ENCODE measurements at places on chromosomes 16 and 17.

DNA sequence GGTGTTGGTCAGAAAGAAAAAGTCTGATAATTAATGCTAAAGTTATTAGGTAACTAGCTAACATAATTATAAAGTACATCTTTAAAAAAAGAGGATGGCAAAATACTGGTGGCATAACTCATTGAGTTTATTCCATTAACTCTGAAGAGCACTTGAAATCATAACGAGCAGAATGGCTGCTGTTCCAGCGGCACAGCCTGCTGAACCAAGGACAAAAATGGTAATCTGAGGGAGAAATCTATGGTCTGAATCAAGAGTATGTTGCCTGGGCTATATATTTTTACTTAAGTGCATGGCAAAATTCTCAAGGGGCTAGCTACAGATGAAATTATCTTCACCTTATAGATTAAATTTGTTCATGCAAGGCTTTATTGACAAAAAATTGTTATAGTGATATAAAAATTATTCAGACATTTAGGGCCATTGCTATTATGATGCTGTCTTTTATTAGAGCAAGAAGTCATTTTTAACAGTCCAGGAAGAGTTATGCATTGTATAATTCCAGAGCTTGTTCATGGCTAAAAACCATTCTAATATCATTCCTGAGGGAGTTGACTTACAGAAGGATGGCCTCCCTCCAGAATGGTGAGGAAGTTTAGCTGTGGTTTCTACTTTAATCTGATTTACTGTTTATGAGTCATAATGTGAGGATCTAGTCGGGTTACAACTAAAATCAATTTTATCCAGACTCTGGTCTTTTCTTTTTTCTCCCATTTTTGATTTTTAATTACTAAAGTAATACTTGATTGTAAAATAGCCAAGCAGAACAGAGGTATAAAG lies 41.4 kb upstream of the ANKFN1 start:
- no peak for DNase-seq

GRCh38 chr17:21194703-21195102 lies 19.3 kb downstream of the TMEM11 start:
- peak; percentile 62 for DNase-seq

- no peak for DNase-seq
These were observed 49.5 kb downstream of the BMERB1 start for GRCh38 chr16:15483857-15484256.

- no peak for DNase-seq
These were observed 363.1 kb upstream of the RBFOX1 start for GRCh38 chr16:6969594-6969993.

- DNase-seq: no peak
These were observed 22.2 kb upstream of the KCNG4 start for GRCh38 chr16:84262031-84262430.

- peak; percentile 87 for DNase-seq
These were observed 7.4 kb downstream of the CDK5RAP3 start for GRCh38 chr17:47978324-47978723.

DNA sequence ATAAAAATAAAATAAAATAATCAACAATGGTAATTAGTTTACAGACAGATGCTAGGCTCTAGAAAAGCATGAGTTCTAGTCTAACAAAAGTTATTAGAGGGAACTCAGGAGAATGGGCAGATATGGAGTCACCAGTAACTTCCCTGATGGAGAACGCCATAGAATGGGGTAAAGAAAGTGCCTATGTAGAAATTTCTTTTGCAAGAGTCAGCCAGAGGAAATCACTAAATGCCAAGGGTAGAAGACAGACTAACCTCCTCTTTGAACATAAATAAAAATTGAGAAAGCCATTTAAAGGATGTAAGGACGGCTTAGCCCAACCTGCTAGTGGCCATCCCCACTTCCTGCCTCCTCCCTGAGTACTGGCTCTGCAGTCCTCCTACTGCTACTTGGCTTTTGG lies 141.6 kb downstream of the VPS53 start:
- no peak for DNase-seq

GRCh38 chr17:59165933-59166342 lies 10.4 kb downstream of the PRR11 start:
- DNase-seq: peak; percentile 70

- DNase-seq: peak; percentile 3
These were observed 429.0 kb downstream of the HS3ST4 start for GRCh38 chr16:26120729-26121128.

DNA sequence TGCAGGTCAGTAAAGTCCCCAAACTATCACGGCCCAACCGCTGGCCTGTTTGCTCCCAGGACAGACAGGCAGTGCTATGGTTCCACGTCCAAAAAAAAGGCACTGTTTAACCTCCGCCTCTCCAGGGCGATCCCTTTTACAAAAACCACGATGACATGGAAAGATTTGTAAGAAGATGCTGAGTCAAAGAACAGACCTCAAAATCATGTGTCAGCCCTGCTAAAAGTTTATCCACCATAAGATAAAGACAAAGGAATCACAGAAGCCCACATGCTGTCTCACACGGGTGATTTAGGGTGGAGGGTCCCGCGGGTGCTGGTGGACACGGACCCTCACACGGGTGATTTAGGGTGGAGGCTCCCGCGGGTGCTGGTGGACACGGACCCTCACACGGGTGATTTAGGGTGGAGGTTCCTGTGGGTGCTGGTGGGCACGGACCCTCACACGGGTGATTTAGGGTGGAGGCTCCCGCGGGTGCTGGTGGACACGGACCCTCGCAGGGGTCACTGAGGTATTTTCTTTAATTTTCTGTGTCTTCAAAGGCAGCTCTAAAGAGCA lies 117.2 kb upstream of the METRNL start:
- no peak for DNase-seq

- peak; percentile 34 for DNase-seq
These were observed 37.0 kb downstream of the STXBP4 start for GRCh38 chr17:55005520-55005919.

- no peak for DNase-seq
These were observed 6.9 kb downstream of the IFT20 start for GRCh38 chr17:28328325-28328724.

DNA sequence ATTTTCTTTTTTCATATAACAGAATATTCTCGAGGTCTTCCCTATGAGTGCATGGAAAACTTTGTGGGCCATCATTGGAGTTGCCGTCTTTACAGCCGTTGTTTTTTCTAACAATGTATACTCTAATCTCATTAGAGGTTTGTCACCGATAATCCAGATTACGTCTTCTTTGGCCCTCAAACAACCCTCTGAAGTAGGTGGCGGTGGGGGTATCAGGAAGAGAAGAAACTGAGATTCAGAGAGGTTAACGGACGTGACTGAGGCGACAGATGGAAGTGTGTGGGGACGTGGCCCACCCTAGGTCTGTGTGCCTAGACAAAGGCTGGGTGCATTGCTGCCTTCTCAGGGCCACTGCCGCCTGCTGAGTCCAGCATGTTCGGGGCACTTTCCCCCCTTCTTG lies 63.7 kb downstream of the RPTOR start:
- no peak for DNase-seq

DNA sequence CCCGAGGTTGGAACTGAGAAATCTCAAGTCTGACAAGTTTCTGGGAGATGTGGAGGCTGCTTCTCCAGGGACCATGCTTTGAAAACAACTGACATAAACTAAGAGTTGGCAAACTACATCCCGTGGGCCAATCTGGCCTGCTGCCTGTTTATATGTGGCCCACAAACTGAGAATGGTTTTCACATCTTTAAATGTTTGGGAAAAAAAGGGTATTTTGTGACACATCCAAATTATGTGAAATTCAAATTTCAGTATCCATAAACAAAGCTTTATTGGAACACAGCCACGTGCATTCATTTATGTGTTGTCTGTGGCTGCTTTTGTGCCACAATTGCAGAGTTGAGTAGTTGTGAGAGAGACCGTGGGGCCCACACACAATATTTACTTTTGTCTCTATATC lies 163.8 kb upstream of the PIRT start:
- DNase-seq: no peak

DNA sequence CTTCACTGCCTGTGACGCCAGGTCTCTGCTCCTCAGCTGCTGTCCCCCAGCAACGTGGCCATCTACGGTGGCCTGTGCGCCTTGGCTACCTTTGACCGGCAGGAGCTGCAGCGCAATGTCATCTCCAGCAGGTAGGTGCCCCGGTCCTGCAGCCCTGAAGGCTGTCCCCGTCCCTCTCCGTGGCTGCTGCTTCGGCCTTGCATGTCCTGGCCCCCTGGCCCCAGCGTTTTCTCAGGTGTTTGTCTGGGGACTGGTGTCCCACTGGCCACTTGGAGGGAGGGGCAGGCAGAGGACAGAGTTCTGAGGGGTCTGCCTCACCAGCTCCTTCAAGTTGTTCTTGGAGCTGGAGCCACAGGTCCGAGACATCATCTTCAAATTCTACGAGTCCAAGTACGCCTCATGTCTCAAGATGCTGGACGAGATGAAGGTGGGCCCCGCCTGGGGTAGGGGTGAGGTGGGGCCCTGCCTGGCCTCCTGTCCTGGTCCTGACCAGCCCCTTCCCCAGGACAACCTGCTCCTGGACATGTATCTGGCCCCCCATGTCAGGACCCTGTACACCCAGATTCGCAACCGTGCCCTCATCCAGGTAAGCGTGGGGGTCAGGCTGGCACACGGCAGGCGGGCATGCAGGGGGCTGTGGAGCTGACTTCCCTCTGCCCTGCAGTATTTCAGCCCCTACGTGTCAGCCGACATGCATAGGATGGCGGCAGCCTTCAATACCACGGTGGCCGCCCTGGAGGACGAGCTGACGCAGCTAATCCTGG lies 4.4 kb downstream of the GPS1 start:
- no peak for DNase-seq

GRCh38 chr17:77635176-77635575 lies 323.3 kb upstream of the TNRC6C start:
- DNase-seq: no peak

- no peak for DNase-seq
These were observed 28.0 kb downstream of the IL21R start for GRCh38 chr16:27429981-27430441.

DNA sequence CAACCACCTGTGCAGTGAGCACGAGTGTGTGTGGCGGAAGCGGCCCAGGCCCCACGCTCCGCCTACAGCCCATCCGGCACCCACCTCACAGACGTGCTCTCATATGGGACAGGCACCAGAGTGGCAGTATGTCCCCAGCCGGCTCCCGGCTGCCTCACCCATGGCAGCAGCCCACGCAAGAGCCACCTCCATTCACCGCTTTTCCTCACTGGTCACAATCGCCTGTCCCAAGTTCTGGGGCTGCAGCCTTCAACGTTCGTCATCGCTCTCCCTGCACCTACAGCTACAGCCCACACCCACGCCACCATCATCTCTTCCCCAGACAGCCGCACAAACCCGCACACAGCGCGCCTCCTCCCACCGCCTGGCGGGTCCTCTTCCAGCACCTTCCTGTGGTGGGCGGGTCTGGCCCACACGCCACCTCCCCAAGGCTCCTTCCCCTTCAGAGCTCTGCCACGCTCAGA lies 17.5 kb upstream of the TRAP1 start:
- no peak for DNase-seq

GRCh38 chr17:63925615-63926014 lies 6.5 kb downstream of the CD79B start:
- DNase-seq: no peak

DNA sequence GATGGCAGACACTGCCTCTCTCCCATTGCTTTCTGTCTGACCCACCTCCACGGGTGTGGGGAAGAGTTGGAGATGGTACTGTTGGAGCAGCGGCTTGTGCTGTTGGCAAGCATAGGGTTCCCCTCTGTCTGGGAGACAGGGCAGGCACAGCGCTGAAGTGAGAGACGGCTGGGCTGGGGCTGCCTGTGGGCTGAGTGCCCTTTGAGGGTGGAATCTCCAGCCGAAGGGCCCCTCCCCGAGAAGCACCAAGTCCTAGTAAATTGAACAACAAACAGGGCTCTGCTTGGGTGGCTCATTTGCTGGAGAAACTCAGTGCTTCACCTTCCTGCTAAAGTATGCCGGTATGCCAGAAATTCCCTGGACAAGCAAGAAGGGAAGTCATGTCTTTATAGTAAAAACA lies 79.7 kb downstream of the KSR1 start:
- no peak for DNase-seq

DNA sequence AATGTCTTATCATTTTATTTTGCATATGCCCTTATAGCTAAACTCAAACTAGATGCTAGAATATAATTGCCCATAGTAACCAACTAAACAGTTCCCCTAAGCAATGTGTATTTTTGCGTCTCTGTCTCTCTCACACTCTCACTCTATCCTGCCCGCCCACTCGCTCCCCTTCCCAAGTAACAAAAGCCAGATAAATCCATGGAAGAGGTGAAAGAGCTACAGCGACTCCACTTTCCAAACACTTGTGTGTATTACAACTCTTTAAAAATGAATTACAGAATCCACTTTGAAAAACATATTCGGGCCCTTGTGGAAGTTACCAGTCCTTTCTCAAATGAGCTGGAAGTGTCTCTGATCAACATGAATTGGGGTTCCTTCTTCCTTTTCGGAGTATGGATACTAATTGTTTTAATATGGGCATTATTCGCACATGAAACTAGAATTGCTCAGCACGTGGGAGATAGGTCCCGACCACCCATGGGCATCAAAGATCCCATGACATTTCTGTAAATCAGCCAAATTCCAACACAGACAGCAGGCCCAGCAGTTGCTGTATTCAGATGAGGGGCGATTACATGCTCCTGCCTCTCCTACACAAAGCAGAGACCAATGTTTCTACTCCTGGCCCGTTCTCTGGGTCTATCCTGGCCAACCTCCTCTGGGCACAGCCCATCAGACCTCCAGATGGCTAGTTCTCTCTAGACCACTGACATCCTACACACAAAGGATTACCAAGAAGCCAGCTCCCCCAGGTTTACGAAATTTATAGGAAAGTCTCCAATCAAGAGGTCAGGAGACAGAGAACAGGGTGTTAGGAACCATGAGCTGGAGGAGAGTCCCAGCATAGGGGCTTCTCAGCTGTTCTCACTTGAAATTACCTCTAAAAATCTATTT lies 121.5 kb downstream of the ZFHX3 start:
- DNase-seq: no peak

DNA sequence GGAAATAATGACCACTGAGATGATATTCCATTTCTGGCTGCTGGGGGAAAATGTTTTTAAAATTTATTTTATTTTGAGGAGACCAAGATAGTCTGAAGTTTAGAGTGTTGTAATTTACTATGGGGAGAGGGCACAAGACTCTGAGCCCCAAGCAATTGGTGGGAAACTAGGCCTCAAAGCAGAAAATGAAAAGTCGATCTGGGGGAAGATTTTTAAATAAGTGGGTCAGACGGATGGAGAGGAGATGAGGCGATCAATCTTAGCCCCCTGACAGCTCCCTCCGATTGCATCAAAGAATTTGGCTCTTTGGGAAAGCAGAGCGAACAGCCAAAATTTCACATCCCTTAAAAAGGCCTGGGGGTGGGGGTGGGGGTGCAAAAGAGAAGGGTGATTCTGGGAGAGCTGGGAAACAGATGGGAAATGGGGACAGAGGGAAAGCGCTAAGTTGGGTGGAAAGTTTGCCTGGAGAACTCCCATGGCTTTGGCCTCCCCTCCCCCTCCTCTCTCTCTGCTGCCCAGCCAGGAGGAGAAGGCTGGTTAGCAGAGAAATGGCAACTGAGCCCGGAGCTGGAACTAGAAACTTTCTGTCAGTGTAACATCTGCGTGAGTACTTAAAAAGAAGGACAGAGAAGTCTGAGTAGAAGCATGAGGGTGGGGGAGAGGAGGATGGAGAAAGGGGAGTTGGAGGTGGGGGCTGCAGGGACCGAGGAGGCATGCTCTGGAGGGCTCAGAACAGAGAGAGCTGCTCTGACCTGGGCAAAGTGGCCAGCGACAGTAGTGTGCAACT lies 1.4 kb upstream of the HOXB2 start:
- DNase-seq: peak; percentile 72

GRCh38 chr16:71567931-71568330 lies 9.0 kb downstream of the TAT start:
- DNase-seq: no peak

GRCh38 chr16:85639529-85640253 lies 26.6 kb downstream of the GSE1 start:
- DNase-seq: peak; percentile 92

Data from NCI-H69 (cell line).